CD4-positive, alpha-beta T cell treated with Interleukin-1 beta for 1 hour (primary cell): ENCODE measurements at places on chromosomes 2 and 18.

DNA sequence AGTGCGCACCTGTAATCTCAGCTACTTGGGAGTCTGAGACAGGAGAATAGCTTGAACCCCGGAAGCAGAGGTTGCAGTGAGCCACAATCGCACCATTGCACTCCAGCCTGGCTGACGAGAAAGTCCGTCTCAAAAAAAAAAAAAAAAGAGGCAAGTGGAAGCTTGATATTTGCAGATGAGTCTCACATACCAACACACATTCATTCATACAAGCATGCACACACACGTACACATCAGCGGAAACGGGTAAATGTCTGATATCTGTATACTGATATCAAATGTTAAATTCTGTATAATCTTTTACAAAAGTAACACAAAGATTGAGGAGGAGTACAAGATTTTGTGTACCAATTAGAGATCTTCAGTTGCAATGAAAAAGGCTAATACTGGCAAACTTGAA is 47.8 kb upstream of the SPOPL start:
- no peak for DNase-seq

GRCh38 chr18:71370095-71370494 is 1081.2 kb downstream of the SOCS6 start:
- no peak for DNase-seq

DNA sequence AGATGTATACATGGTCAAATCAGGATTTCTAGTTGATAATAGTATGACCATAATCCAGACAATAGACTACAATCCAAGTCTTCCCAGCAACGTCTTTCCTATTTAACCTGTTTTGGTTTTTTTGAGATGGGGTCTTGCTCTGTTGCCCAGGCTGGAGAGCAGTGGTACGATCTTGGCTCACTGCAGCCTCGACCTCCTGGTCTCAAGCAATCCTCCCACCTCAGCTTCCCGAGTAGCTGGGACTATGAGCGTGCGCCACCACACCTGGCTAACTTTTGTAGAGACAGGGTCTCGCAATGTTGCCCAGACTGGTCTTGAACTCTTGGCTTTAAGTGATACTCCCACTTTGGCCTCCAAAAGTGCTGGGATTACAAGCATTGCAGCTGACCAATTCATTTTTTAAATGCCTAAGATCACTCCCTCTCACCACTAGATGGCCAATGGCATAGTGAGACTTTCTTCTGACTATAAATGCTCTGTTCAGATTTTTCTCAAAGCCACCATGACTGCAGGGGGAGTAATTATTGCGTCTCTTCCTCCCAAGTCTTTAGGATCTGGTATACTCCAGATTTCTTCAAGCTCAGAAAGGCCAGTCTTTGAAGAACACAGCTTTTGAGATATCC is 47.6 kb downstream of the HNRNPLL start:
- DNase-seq, result no peak

GRCh38 chr2:98912221-98912851 is 23.7 kb downstream of the CRACDL start:
- DNase-seq, result no peak

GRCh38 chr2:206886696-206887095 is 52.6 kb upstream of the CPO start:
- DNase-seq, result no peak

GRCh38 chr18:48713309-48713708 is 174.5 kb downstream of the CTIF start:
- no peak for DNase-seq

- no peak for DNase-seq
Measured at GRCh38 chr2:169131587-169132512, 62.5 kb downstream of the DHRS9 start.

DNA sequence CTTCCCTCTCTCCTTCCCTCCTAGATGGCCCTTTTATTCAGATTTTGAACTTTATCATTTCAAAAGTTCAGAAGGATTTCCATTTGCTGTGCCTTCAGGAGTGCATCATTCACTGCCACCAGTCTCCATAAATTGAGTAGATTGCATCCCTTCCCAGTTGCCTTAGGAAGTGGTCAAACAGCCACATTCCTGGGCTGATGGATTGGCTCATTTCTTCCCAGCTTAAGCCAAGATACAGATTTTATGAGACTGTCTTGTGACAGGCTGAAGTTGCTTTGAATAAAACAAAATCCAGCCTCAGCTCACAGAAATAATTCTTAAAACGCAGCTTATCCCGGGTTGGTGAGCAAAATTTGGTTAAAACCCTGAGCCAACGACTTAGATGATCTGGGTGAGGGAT is 9.8 kb downstream of the NRP2 start:
- no peak for DNase-seq
